ENCODE measurements at places on chromosomes 7 and 10. TPM values are rescaled to one million over a fixed set of nuclear protein-coding genes. Genes with fewer than 3 reads are reported as not detected.

DNA sequence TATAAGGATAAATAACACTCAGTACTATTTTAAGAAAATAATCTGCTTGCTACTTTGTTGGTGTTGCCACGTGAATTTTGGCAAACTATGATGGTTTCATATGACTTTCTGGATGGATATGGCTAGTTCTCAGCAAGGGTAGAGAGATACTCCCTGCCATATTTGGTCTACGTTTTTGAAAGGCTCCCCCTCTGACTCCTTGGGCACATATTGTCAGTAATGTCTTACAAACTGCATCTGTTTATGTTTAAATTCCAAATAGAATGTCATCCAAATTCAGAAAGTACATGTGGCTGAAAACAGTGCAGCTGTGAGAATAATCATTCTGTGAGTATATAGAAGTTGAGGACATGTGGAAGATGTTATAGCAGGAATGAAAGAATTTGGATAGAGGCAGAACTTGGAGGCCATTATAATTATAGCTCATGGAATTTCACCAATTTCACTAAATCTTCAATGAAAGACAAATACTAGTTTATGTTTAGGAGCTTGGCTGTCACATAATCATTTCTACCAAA, 107.8 kb downstream of the SRI start:
- no peak for DNase-seq

- no peak for DNase-seq
Measured at GRCh38 chr7:43591558-43592180, 8.8 kb downstream of the STK17A start.

DNA sequence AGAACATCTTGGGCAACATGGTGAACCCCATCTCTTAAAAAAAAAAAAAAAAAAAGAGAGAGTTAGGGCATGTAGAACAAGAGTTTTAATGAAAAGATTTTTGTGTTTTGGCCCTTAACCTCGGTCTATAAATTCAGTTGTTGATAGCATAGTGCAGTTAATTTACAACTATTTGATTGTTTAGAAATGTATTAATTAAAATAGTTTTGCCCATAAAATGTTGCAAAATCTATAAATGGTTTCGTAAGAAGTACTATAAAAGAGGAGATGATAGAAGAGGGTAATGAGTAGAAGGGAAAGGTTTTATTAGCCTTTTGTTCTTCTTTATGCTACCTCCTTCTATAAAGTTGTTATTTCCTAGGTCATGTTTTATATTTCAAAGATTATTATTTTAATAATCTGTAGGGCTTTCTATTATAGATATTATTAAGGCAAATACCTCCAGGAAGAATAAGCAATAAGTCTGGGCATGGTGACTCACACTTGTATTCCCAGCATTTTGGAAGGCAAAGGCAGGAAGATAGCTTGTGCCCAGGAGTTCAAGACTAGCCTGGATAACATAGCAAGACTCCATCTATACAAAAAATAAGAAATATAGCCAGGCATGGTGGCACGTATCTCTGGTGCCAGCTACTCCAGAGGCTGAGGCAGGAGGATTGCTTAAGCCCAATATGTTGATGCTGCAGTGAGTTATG, 73.3 kb downstream of the MCU start:
- no peak for DNase-seq

DNA sequence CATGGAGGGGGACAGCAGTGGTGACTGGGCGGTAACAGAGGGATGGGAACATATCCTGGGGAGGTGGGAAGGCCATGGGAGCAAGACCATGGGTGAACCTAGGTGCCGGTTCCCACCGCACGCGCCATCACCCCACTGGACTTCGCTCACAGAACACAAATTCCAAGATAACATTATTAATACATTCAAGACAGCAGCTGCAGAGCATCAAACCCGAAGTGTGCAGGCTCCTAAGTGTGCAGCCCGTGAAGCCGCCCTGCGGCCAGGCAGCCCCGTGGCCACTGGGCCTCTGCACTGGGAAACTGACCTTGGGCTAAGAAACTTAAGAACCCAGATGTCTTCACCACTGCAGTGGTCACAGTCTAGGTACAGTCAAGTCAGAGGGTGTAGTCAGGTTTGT, 42.8 kb upstream of the ZRANB1 start:
- no peak for DNase-seq

DNA sequence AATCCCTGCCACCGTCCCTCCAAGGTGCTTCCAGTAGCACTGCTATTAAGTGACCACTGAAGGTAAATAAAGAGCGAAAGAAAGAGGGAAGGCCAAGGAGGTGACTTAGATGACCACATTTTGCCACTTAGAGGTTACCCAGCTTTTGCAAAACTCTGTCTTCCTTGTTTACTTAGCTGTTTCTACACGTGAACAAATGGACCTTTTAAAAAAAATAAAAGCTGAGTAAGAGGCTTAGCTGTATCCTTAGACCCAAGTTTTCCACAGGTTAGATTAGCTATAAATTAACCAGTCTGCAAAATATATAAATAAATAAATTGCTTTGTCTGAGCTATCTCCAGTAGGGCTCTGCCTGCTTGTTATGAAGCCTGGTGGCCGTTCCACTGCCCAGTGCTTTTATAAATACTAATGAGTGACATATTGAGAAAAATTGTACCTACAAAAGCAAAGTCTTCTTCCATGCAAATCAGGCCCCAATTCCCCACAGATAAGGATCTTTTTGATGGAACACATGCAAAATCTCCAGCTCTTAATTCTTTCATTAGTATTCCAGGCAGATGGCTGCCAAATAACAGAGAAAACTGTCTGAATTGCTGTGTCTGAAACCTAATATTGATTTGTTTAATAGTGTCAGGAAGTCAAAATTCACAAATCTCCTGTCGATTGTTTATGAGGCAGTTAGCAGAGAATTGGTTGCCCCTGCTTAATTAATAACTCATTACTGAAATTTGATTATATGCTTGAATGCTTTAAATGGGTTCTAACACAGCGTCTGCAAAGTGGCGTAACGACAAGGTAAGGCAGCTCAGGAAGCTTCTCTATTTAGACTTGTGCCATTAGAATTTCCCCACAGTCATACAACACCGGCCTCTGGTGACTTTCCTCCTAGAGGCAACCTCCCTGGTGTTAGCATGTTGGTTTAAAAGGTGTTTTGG, 176.7 kb downstream of the EMX2 start:
- no peak for DNase-seq

DNA sequence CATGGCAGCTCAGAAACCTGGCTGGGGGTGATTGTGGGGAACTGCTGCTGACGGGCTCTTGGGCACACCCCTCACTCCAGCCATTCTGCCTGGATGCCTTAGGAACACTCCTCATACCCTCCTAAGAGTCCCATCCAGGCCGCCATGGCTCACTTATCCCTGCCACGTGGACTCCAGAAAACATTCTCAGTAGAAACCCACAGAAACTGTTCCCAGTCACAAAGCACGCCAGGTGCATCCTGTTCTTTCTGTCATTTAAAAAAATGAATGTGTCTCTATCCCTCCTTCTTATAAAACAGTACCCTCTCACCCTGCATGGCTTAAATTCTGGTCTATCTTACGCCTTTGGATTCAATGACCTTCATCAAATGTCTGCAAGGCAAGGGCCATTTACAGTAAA, 177.7 kb downstream of the CUX1 start:
- DNase-seq: no peak

DNA sequence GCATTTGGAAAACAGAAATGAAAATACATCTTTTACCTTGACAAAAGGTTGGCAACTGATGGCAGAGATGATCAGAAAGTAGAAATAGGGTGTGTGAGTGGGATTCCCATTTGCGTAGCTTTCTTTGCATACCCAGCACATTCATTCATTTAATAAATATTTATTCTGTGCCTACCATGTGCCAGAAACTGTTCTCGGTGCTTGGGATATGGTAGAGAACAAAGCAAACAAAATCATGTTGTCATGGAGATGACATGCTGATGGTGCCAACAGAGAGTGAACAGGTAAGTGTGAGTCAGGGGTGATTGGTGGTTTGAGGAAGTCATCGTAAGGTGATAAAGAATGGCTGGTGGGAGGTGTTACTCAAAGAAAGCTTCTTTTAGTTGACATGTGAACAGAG, 45.4 kb downstream of the CACNB2 start:
- no peak for DNase-seq

GRCh38 chr7:19060761-19061259, 56.6 kb downstream of the TWIST1 start:
- DNase-seq: no peak

DNA sequence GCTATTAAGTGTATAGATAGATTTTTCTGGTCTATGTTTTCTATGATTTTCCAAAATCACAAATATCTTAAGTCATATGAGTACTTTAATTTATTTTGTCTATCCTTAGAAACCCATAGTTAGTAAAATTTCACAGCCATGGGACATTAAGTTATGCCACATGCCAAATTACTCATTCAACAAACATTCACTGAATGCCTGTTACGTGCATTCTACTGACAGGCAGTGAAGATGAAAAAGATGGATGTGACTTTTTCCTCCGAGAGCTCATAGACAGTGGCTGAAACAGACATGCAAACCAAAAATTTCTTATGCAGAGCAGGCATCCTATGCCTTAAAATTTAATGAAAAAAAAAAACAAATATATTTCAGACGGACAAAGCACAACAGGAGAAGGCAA, 84.9 kb downstream of the CHRM2 start:
- DNase-seq: no peak

DNA sequence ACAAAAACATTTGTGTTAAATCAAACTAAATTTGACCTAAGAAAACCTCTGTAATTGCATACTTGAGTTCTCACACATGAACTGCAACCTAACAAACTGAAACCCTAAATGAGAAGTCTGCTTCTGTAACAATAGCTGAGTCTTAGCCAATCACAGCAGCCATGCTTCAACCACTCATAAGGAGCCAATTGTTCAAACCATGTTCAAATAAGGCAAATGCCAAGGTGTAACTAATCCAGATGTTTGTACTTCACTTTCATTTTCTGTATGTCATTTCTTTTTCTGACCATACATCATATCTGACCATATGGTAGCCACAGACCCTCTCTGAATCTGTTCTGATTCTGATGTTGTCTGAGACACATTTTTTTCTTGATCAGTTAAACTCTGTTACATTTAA, 47.5 kb upstream of the ANTXRL start:
- DNase-seq: no peak

DNA sequence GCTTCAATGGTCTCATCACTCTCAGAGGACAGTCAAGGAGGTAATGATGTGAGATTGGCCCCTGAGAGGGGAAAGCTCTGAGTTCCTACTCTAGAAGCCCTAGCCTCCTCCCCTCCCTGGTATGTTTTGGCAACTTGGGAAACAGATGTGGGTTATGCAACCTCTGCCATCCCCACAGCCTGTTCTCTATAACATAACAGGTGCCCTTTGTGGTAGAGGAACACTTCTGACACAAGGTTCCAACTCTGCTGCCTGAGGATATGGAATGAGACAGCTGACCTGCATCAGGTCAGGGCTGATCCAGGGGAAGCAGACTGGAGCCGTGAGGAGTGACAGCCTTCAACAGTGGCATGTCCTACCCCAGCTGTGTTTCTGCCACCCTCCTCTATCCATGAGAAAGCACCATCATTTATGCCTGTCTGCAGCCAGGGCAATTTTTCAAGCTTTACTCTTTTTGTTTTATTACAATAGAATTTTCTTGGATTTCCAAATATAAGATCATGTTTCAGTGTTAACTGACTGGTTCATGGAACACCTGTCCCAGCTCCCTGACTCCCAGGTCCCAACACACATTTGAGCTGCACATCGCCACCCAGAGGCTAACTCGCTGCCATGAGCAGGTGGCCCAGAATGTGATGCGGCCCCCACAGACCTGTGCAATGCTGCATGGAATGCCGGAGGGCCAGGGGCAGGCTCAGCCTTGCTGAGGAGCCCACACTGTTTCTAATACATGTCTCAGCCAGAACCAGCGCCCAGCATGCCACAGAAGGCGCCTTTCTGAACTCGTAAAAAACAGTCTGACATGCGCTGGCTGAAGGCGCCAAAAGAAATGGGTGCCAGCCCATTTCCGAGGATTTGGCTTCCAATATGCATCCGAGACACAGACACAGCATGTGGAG, 124.8 kb upstream of the CHST15 start:
- no peak for DNase-seq

DNA sequence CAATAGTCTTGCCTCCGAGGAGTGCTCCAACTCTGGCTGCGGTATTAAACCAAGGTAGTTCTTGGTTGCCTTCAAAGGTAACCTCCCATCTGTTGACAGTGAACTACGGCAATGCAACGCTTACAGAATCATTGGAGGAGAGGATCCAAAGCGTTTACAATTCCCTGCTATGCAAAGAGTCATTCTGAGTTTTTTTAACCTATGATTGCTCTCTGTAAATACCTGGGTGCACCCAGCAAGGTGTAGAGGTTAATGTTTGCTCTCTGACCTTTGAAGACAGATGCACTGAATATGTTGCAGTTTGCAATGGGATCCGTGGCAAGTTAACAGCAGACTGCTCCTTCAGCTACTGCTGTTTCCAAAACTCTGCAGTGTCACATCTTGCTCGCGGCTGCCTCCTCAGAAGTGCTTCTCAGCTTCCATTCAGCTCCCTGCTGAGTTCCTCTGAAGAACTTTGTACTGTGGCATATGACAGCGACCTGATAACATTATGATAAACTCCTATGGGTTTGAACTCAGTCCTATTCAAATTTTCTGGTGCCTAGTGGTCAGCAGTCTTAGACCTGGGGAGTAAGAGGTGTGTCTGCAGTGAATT, 29.0 kb downstream of the KIAA1217 start:
- no peak for DNase-seq

DNA sequence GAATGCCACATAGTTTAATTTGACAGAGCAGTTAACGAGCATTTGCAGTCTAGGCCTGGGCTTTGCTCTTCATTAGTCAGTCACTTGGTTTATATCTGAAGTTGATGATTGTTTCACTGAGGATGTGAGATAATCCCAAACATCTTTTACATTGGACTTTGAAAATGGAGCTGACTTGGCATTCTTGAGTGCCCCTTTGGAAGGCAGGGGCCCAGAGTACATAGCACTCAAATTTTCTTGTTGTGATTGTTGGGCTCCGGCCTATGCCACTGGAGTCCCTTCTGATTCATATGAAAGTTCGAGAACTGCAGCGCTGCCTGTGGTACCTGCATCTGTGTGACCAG, 21.9 kb downstream of the DNAJB6 start:
- no peak for DNase-seq

DNA sequence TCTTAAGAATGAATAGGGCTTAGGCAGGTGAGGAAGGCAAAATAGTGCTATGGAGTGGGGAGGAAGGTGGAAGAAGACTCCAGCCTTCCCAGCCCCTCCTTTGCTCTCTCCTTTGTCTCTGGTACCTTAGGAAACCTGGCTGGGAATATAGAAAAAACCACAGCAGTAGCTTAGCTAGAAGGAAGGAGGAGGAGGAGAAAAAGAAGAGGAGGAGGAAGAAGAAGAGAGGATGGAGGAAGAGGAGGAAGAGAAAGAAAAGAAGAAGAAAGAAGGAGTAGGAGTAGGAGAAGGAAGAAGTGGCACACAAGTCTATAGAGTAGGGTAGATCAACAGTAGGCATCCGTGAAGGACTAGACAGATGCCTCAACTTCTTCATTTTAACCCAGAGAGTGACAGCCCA, 36.5 kb upstream of the FAM180A start:
- no peak for DNase-seq

- no peak for DNase-seq
Measured at GRCh38 chr7:85600395-85600794, 413.5 kb upstream of the SEMA3D start.

GRCh38 chr10:111316722-111317212, 239.9 kb downstream of the ADRA2A start:
- no peak for DNase-seq

GRCh38 chr10:13518076-13518692, 10.6 kb downstream of the BEND7 start:
- no peak for DNase-seq

- DNase-seq: no peak
Measured at GRCh38 chr7:158979635-158980351, 123.4 kb downstream of the DYNC2I1 start.

The MSMB gene
- not detected for total RNA-seq

The MLXIPL gene
- total RNA-seq: 54.8 TPM

The LAMB1 gene
- total RNA-seq: 358 TPM

The FFAR4 gene
- total RNA-seq: 1.5 TPM

The LAMB4 gene
- 0.42 TPM for total RNA-seq
